ENCODE measurements at places on chromosomes 6 and 20.

- no peak for DNase-seq
Measured at GRCh38 chr6:46098678-46099077, 31.1 kb upstream of the ENPP4 start.

DNA sequence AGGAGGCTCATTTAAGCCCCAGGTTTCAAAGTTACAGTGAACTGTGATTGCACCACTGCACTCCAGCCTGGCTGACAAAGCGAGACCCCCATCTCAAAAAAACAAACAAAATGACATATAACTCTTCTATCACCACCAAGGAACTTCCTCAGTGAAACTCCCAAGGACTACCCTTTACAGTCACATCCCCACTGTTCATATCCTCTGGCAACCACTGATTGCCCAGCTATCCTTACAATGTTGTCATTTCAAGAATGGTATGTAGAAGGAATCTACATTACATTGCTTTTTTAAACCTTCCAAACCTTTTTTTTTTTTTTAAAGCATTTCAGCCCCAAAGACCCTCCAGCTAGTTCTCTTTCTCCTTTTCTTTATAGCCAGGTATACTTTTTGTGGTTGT lies 123.1 kb upstream of the CARMIL1 start:
- DNase-seq: no peak

GRCh38 chr6:68673255-68673654 lies 38.2 kb downstream of the ADGRB3 start:
- no peak for DNase-seq

- no peak for DNase-seq
Measured at GRCh38 chr6:142355520-142356174, 53.8 kb downstream of the ADGRG6 start.

DNA sequence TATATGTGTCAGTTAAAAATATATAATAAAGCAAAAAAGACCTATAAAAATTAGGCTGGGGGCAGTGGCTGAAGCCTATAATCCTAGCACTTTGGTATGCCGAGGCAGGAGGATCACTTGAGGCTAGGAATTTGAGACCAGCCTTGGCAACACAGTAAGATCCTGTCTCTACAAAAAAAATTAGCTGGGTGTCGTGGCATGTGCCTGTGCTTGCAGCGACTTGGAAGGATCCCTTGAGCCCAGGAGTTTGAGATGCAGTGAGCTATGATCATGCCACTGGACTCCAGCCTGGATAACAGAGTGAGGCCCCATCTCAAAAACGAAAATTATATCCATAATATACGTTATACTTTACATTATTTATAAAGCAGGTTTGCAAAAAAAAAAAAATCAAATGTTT lies 20.7 kb downstream of the TRDN start:
- no peak for DNase-seq

- no peak for DNase-seq
Measured at GRCh38 chr6:113634352-113635163, 222.6 kb upstream of the MARCKS start.

GRCh38 chr20:1440024-1440423 lies 26.6 kb downstream of the NSFL1C start:
- no peak for DNase-seq

DNA sequence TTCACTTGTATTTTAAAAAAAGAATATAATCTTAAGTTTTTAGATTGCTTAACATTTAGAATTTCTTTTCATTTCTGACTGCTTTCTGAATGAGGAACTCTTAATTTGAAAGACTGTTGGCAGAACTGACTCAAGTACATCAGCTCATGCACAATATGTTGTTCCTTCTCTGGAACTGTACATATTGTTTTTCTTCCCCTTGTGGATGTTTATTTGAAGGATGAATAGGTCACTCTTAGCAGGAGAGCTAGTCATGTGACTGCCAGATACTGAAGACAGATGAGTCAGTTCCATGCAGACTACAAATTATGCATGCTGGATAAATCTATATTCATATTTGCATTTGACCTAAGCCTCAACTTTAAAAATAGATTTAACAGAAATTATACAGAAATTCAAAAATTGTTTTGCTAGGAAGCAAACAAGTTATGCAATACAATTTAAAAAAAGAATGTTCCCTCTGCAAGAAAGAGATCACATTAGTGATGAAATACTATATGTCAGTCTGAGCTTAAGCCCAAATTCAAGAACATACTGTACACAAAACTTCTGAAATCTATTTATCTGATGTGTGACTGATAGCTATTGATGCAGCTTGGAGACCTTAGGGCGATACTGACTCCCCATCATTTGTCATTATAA lies 1274.9 kb upstream of the GJE1 start:
- no peak for DNase-seq

GRCh38 chr6:73710470-73710869 lies 14.5 kb downstream of the CD109 start:
- DNase-seq: no peak

- peak; percentile 80 for DNase-seq
Measured at GRCh38 chr6:30722280-30723112, 2.3 kb downstream of the TUBB start.

DNA sequence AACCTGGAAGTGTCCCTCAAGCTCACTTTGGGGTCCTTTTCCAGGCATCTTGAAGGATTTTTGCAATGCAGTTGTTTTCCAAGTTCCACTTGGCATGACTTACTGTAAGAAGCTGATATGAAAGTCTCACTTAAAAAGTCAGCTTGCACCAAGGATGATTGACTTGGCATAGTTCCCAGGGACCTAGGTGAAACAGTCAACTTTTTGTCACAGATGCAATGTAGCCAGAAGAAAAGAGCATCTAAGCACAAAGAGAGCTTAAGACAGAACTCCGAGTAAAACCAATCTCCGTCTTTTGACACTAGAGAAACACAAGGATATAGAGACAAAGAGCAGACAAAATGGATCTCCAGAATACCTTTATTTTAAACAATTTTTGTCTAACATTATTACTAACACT lies 2.6 kb upstream of the ZSCAN12 start:
- DNase-seq: no peak

DNA sequence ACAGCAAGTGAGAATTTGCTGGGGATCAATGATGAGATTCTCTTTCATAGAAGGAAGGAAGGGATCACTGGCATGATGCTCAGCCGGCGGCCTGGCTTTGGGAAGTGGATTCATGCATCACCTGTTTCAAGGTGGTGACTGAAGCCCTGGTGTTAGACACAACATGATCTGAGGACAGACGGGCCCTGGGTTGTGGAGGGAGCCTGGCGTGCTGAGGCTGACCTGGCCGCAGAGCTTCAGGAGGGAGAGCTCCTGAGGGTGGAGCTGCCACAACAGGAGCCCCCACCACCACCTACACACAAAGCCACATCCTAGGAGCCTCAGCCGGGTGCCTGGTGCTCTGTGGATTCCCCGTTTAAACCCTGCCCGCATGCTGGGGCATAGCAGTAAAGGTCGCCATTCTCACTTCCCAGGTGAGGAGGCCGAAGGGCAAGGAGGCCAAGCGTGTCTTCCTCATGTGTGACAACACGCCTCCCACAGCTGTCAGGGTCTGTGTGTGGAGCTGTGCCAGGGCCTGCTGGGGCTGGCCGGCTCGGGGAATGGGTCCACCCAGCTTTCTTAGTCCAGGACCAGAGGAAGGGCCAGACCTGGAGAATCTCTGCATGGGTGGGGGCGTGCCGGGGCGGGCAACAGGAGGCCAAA lies 107.0 kb downstream of the ERMARD start:
- DNase-seq: no peak

All from CD4-positive, alpha-beta memory T cell (primary cell).